ENCODE measurements at places on chromosomes 16 and 17. TPM values are rescaled to one million over a fixed set of nuclear protein-coding genes. Genes with fewer than 3 reads are reported as not detected.

DNA sequence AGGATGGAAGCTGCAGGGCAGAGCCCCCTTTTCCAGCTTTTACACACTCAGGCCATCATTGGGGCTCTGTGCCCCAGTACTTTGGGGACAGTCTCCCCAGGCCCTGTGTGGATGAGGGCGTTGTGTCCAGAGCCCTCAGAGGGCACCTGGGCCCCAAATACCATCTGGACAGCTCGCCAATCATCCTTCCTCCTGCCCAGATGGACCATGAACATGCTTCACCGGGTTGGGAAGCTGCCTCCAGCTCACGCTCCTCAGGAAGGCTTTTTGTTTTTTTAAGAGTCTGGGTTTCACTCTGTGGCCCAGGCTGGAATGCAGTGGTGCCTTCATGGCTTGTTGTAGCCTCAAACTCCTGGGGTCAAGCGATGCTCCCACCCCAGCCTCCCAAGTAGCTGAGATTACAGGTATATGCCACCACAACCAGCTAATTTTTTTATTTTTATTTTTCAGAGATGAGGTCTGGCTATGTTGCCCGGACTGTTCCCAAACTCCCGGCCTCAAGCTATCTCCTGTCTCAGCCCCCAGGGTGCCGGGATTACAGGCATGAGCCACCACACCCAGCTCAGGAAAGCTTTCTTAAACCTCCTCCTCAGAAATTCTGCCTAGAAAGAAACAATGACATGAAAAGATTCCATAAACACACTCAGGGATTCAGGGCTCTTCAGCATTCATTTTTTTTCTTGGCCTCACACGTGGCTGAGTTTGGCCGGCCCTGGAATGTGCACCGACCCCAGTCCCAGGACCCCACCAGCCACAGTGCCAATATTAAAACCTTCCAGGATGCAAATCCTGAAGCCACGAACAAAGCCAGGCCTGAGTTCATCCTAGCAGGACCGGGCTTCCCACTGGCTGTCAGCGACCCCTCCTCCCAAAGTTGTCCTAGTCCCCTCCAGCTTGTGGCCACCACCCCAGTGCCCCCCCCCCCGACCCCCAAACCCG lies 27.4 kb upstream of the ZNF423 start:
- no peak for DNase-seq

DNA sequence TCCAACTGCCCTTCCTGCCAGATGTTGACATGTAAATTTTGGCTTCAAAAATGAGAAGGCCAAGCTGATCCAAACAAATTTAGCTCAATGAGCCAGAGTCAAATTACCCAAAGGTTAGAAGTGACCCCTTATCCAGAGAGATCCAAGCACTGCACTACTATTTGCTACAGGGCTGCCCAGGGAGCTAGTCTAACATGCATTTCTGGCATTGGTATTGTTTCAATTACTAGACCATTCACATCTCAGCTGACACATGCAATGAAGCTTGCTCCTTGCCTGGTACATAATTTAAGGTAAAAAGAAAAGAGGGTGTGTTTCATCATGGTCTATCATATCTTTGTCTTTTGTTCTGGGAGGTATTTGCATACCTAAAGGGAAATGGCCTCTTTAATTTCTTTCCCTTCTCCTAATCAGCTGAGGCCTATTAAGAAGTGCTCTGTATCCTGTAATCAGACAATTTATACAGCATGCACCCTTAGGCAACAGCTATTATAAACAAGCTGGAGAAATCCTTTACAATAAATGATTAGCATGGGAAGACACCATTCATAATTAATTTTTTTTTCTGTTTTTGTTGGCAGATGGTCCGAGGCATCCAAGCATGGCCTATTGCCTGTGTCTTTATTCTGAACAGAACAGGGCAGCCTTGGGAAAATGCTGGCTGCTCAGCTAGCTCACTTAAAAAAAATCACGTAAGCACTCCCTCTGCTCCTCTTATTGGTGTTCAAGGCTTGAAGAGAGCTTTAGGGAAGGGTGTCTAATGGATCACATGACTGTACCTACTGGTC lies 161.5 kb upstream of the SALL1 start:
- no peak for DNase-seq

GRCh38 chr17:38705803-38706504 lies 881 bp downstream of the MLLT6 start:
- DNase-seq, result no peak

- DNase-seq, result no peak
Observed at GRCh38 chr17:59124665-59125064, 18.0 kb upstream of the TRIM37 start.

ARL5C gene
- not detected for total RNA-seq

- peak; percentile 93 for DNase-seq
Observed at GRCh38 chr17:7854078-7854777, 638 bp upstream of the TMEM88 start.

DNA sequence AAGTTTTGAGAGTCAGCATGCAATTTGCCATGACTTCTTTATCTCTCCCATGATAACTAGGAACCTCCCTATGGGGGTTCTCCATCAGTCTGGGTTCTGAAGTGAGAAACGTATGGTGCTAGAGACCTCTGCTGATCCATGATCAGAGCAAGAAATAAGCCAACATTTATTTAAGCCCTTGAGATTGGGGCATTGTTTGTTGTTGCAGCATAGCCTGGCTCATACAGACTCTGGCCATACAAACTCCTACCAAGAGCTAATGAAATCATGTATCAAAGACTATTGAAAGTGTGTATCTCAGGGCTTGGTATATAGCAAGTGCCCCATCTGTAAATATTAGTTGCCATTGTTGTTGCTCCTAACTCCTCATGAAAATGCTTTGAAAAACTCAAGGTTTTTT lies 233.9 kb downstream of the MAF start:
- DNase-seq, result no peak

GRCh38 chr17:42019509-42020404 lies at the start of gene NKIRAS2:
TSS of gene NKIRAS2 (plus strand) at chr17:42020090. CDS start at chr17:42021578, 1,488 bp downstream.
- peak; percentile 98 for DNase-seq

MPP2 gene
- total RNA-seq, result 7.8 TPM

Data from chondrocyte (in vitro differentiated cells).